ENCODE measurements at places on chromosomes 1 and 21. TPM values are rescaled to one million over a fixed set of nuclear protein-coding genes. Genes with fewer than 3 reads are reported as not detected.

DNA sequence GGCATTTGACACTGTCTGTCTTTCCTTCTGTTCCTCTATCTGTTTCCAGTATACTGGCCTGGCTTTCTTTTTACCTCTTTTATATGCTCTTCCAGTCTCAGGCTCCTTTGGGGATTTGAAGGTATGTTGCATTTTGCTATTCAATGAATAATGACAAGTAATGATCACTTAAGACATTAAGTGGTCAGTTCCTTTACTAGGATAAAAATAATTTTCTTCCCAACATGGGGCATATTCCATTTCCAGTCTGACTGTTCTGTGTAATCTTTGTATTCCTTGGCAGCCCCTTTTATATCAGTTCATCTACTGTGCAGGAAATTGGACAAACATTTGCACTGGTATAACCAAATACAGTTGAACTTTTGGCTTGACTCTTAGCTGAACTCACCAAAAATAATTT lies 15.6 kb downstream of the METTL18 start:
- H3K4me1 ChIP-seq, result no peaks in the 10 kb centered on the region
- no peak for DNase-seq
- H3K36me3 ChIP-seq, result no peaks in the 10 kb centered on the region
- no peak overlapping the region for H3K4me3 ChIP-seq
- H3K27me3 ChIP-seq, result no peaks in the 10 kb centered on the region
- H3K27ac ChIP-seq, result no peak overlapping the region

DNA sequence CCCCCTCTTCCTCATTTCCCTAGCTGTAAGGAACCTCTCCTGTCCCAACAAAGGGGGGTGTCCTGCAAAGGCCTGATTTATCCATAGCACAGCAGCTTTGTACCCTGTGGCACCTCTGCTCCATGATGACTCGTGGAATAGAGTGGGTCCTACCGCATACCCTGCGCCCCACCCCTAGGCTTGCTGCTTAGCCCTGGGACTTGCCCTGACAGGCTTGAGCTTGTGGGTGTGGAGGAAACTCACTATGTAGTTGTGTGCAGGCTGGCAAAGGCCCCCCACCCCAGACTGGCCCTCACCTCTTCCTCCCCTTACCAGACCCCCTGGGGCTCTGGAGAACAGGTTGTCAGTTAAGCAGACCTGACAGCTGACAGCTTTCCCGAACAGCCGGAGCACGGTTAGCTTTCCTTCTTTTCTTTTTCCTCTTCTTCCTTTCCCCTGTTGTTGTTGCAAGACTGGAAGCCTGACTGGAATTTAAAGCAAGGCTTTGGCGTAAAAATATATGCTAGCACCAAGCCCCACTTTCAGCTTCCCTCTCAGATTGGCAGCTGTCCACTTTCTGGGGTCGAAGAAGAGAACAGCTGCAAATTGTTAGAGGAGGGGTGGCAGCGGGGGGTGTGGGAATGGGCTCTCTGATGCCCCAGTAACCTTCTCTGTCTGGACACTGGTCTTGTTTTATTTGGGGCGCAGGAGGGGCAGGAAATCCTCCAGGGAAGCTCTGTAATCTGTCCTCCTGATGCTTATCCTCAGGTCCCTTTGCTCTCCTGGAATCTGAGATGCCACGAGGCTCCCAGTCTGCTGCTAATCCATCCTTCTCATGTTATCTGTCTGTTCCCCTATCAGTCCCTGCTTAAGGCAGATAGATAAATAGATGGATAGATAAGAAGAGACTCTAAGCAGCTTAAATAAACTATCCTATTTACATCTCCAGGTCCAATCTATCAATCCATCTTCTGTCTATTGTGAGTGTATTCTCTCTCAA lies 134.6 kb downstream of the BRINP2 start:
- no peak for DNase-seq
- no peaks in the 10 kb centered on the region for H3K27me3 ChIP-seq
- no peaks in the 10 kb centered on the region for H3K4me1 ChIP-seq
- no peak overlapping the region for H3K27ac ChIP-seq
- no peaks in the 10 kb centered on the region for H3K36me3 ChIP-seq

- H3K27me3 ChIP-seq, result no peaks in the 10 kb centered on the region
- H3K4me1 ChIP-seq, result no peaks in the 10 kb centered on the region
Observed at GRCh38 chr1:95440511-95440910, 206.5 kb downstream of the RWDD3 start.

- H3K27ac ChIP-seq, result no peak overlapping the region
- H3K36me3 ChIP-seq, result no peaks in the 10 kb centered on the region
- no peak for DNase-seq
Observed at GRCh38 chr1:185073725-185074124, 28.4 kb downstream of the RNF2 start.

- peaks cover 11% of the 10 kb centered on the region for H3K4me1 ChIP-seq
- DNase-seq, result peak; percentile 78
- H3K36me3 ChIP-seq, result no peaks in the 10 kb centered on the region
Observed at GRCh38 chr1:115089420-115090185, at the start of gene TSPAN2. TSPAN2 (minus strand) TSS chr1:115089503; CDS start chr1:115089432, 71 bp downstream.

DNA sequence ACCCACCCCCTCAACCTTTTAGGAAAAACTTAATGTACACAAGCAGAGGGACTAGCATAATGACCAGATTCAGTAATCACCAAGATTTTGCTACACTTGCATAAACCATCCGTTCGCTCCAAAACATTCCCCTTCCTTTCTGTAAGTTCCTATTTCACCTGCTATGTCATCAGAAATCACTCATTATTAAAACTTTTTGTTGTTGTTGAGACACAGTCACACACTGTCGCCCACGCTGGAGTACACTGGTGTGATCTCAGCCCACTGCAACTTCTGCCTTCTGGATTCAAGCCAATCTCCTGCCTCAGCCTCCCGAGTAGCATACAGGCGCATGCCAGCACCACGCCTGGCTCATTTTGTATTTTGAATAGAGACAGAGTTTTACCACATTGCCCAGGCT lies 3.4 kb downstream of the MRPL20 start:
- no peak overlapping the region for H3K27ac ChIP-seq
- no peak for DNase-seq
- peaks cover 5% of the 10 kb centered on the region for H3K36me3 ChIP-seq

- H3K27me3 ChIP-seq, result no peaks in the 10 kb centered on the region
- H3K4me1 ChIP-seq, result no peaks in the 10 kb centered on the region
- H3K4me3 ChIP-seq, result no peak overlapping the region
- no peak overlapping the region for H3K27ac ChIP-seq
- peak; percentile 57 for DNase-seq
Observed at GRCh38 chr1:25675729-25676476, 59.3 kb downstream of the MAN1C1 start.

DNA sequence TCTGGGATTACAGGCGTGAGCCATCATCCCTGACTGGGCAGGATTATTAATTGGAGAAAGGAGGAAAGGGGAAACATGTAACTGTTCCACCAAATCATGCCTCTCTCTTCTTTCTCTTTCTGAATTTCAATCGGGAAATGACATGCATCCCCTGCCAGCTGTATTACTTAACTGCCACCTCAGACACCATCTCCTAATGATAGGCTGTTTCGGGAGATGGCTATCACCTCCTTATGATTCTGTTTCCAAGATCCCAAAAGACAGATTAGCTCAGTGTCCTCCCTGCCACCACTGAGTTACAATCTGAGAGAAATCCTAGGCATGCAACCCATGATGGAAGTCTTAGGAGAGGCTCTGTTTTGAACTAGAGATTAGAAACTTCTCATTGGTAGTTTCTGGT lies 67.5 kb downstream of the MIS18A start:
- no peak overlapping the region for H3K27ac ChIP-seq
- H3K4me1 ChIP-seq, result no peaks in the 10 kb centered on the region
- no peaks in the 10 kb centered on the region for H3K36me3 ChIP-seq
- H3K27me3 ChIP-seq, result no peaks in the 10 kb centered on the region
- H3K4me3 ChIP-seq, result no peak overlapping the region
- no peak for DNase-seq

DNA sequence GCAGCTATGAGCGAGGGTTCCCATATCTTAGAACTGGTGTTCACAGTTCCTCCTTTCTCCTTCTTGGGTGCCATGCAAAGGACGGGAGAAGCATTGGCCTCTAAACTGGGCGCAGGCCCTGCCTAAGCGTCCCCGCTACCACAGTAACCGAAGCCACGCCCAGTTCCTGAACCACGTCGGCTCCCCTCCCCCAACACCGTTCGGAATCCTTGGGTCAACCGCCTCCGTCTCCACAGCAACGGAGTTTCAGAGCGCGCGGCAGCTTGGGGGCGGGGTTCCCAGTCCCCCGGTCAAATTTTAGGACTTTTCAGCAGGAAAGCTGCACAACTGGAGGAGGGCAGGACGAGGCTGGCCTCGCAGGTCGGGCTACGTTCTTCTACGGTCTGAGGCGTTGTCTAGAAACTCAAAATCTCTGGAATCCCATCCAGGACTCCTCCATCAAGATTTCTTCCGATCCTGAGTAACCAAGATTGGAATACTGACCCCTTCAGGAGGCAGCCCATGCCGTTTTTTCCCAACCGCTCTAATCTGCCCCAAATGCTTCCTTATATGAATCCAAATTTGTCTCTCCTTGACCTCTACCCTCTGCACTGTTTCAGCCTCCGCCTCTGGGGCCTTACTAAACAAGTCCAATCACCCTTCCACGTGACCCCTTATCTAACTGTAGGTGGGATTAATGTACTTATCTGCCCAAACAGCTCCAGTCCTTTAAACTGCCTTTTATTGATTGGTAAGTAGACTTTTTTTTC lies at the start of gene SPAG17:
TSS of gene SPAG17 (minus strand) at position 145 of the 749 bp plus-strand sequence. CDS start at position 74, 71 bp downstream.
- peak; percentile 48 for DNase-seq
- H3K4me1 ChIP-seq, result no peaks in the 10 kb centered on the region
- H3K36me3 ChIP-seq, result no peaks in the 10 kb centered on the region
- H3K4me3 ChIP-seq, result no peak within 1 kb of the TSS
- no peaks in the 10 kb centered on the region for H3K27me3 ChIP-seq
- no peak within 1 kb of the TSS for H3K27ac ChIP-seq

DNA sequence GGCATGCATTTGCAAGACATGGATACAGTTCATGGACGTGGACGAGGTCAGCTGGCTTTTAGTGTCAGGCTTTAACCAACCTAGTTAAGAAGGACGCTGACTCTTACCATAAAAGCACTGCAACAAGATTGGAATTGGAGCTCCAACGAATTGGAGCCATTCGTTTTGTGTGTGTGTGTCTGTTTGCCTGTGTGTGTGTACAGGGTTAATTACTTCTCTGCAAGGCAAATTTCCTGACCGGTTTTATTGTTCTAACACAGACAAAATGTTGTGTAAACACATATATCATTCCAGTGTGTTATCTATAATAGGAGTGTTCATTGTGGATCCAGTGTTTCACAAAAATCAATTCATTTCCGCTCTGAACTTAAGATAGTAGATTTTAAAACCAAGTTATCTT lies 7.9 kb downstream of the ITSN1 start:
- no peak for DNase-seq
- no peaks in the 10 kb centered on the region for H3K27me3 ChIP-seq
- peaks cover 12% of the 10 kb centered on the region for H3K4me1 ChIP-seq
- no peak overlapping the region for H3K27ac ChIP-seq
- no peaks in the 10 kb centered on the region for H3K36me3 ChIP-seq

DNA sequence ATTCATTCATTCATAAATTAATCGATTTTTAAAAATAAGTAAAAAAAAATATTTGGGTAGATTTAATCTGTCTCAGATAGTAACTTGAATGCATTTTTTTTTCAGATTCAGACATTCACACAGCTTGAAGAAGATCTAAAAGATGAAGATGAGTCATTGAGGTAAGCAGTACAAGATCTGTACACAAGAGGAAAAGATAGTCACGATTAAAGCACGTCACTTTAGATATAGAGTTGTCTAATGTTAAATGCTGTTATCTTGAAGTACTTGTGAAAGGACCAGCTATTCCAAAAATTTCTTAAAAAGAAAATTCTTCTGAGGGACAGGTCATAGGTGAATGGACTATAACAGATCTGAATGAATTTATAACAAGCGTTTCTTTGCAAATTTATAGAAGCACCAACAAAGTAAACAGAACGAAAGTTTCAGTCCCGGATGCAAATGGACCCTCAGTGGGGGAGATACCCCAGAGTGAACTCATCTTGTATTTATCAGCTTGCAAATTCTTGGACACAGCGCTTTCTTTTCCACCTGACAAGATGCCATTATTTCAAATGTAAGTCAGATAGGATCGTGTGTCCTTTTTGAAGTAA lies 31.2 kb upstream of the MORC3 start:
- DNase-seq, result no peak
- peaks cover 25% of the 10 kb centered on the region for H3K36me3 ChIP-seq
- peaks cover 4% of the 10 kb centered on the region for H3K4me1 ChIP-seq
- H3K27ac ChIP-seq, result no peak overlapping the region

DNA sequence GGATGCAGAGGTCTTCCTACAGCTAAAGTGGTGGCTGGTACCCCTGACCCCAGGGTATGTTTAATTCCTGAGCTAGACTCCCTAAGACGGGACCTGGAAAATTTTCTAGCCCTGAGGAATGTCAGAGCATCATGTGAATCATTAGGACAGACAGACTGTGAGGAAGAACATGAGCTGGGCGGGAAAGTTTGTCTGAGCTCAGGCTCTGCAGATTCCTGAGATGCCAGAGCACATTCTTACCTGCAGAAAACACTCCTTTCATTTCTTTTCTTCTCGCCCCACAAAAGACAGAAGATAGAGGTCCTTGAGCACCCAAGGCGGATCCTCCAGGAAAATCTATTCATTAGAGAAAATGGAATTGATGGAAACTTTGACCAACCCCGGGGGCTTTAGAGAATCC lies 6.5 kb downstream of the CAPN2 start:
- peaks cover 95% of the 10 kb centered on the region for H3K4me1 ChIP-seq
- no peaks in the 10 kb centered on the region for H3K36me3 ChIP-seq
- peak overlapping the region; percentile 87 for H3K27ac ChIP-seq

GRCh38 chr1:8431019-8431418 lies 113.1 kb downstream of the SLC45A1 start:
- H3K36me3 ChIP-seq, result no peaks in the 10 kb centered on the region
- H3K27ac ChIP-seq, result no peak overlapping the region
- H3K4me3 ChIP-seq, result no peak overlapping the region
- H3K27me3 ChIP-seq, result no peaks in the 10 kb centered on the region
- no peak for DNase-seq

DNA sequence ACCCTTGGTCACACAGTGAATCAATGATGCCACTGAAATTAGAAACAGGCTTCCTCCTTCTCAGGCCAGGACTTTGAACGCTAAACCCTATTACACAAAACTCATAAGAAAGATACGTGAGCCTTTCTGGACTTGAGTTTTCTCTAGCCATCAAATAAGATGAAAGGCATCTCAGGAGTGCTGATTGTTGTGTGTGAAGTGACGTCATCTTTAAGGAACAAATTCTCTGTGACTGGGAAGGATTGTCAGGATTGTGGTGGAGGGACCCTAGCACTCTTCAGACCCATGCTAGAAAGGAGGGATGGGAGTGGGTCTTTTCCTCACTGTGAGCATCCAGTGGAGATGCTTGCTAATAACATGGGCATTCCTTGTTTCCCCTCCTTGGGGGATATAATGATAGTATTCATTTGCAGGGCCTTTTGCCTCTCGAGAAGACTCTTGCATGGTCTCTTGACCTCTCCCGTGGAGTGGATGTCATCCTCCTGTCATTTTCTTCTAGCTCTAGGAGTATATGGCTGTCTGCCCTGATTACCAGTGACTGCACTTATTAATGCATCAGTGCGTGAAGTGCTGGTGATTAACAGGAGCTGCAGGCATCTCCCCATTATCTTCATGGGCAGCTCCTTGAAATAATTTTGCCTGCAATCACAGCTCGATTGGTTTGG lies 39.9 kb downstream of the SPATA46 start:
- H3K36me3 ChIP-seq, result no peaks in the 10 kb centered on the region
- no peak for DNase-seq
- no peaks in the 10 kb centered on the region for H3K27me3 ChIP-seq
- no peak overlapping the region for H3K4me3 ChIP-seq
- H3K4me1 ChIP-seq, result no peaks in the 10 kb centered on the region

The SH2D1B gene
- 1.4 TPM for total RNA-seq

The LHX8 gene
- not detected for total RNA-seq

The SFN gene
- 197 TPM for total RNA-seq

The OR2T1 gene
- total RNA-seq, result not detected

All from transverse colon (tissue), 4 donors.